ENCODE measurements at places on chromosomes 11 and 22.
A peak's percentile ranks its signal among the peaks of the same experiment; 100 is the strongest.

GRCh38 chr11:125235071-125235471, 70.5 kb downstream of the PKNOX2 start:
- DNase-seq = no peak

GRCh38 chr22:44154436-44154942, 26.2 kb upstream of the PARVG start:
- no peak for DNase-seq

DNA sequence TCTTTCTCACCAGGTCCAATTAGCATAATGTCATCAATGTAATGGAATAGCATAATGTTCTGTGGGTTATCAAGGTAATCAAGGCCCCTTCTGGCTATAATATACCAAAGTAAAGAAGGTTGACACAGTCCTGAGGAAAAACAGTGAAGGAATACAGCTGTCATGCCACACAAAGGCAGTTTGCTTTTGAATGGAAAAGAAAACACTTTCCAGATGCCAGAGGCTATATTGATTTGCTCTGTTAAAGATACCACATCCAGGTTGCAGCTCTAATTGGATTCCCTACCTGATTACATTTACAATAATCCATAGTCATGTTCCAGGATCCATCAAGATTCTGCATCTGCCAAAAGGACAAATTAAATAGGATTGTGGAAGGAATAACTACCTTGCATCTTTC, 22.3 kb upstream of the CLPB start:
- DNase-seq = no peak

- no peak for DNase-seq
Observed at GRCh38 chr22:49599039-49599438, 228.6 kb downstream of the BRD1 start.

DNA sequence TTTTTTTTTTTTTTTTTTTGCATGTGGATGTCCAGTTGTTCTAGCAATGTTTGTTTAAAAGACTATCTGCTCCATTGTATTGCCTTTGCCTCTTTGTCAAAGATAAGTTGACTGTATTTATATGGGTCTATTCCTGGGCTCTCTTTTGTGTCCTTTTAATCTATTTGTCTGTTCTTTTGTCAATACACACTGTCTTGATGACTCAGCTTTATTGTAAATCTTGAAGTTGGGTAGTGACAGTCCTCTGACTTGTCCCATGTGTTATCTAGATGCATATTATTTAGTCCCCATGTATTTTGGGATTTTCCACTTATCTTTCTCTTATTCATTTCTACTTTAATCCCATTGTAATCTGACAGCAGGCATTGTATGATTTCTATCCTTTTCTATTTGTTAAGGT, 3.3 kb downstream of the CCDC81 start:
- DNase-seq = no peak

DNA sequence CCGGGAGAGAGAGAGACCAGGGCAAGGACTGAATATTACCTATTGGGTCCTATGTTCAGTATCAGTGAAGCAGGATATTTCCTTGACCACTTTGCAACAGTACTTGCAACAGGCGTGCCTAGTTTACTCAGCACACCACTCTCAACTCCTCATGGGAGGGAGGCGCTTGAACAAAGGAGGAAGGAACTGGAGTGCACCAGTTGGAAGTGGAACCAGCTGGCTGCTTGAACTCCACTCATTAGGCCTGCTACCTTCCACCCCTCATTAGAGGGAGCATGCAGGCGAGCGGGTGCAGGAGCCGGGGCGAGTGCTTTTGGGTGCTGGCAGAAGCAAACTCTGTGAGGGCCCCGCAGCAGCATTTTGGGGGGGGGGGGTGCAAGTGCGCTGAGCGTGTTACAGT, 1369.6 kb upstream of the RAG2 start:
- DNase-seq = no peak

DNA sequence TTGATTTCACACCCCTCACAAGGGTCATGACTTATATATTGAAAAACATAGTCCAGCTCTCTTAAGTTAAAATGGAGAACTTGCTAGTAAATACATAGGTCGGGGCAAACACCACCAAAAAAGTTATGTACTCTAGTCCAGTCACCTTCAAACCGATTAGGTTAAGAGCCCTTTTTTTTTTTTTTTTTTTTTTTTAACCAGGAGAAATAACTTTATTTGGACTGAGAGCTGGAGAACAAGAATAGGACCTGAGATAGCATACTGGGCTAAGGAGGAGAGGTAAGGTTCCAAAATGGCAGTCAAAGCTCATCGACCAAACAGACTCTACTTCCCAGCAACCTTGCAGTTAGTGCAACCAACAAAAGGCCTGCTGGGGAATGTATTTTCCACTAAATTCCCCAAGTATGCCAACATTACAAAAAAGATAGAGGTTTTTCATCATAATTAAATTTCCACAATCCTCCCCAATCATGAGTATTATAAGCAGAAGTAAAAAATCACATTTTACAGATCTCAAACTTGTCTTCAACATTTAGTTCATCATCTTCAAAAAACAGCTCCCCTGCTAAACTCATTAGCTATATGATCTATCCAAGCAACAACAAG, 3.8 kb downstream of the TMEM41B start:
- DNase-seq = no peak

GRCh38 chr22:36081023-36081431, 52.4 kb upstream of the RBFOX2 start:
- DNase-seq = no peak

- DNase-seq = peak; percentile 49
Observed at GRCh38 chr11:61079416-61080150, 22.7 kb upstream of the CD5 start.

DNA sequence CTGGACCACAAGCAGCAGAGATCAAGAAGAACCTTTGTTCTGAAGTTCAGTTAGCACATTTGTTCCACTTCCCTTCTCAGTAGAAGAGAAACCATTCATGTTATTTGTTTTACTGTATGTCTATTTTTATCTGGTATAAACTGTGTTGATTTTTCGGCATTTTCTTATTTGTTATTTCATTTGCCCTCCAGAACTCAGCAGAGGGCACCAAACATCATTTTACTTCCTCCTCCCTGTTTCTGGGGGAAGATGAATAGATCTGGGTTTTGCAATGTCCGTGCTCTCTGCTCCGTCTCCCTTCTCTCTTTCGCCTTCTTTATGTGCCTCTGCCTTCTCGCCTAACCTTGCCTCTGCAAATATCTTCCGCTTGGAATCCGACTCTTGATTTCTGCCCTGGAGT, 366.9 kb downstream of the NTM start:
- DNase-seq = no peak

GRCh38 chr11:6735306-6735705, 36.5 kb downstream of the OR2AG2 start:
- DNase-seq = no peak

DNA sequence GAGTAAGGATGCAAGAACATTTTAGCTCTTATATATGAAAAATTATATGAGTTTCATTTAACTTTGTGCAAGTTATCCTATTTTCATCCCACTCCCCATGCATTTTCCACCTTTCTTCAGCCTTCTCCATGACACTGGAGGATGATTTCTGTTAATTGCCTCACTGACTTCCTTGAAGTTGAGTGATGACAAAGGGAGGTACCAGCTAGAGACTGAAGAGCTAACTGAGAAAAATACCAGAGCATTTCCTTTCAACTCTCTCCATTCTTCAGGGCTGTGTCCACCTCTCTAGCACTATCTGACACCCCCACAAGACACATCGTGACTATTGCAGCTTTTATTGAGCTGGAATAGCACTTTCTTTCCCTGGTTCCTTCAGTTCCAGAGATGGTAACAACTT, 711.6 kb upstream of the LRRC4C start:
- DNase-seq = no peak

- DNase-seq = no peak
Observed at GRCh38 chr22:38628444-38628843, 27.7 kb downstream of the FAM227A start.

DNA sequence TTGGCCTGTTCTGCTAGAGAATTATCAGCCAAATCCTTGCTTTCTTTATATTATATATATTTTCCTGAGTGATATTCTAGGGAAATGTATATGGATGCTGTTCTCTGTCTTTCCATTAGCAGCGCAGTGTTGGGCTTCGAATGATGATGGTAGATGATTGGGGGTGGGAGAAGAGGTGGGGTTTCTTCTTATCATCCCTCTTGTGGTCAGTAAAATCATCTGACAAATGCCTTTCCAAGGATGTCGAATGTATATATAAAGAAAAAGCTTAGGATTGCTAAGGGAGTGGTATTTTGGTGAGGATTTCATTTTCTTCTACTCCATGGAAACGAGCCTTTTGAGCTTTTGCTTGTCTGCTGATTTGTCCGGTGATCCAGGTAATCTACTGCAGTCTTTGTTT, 48.9 kb downstream of the ARHGEF12 start:
- DNase-seq = no peak

DNA sequence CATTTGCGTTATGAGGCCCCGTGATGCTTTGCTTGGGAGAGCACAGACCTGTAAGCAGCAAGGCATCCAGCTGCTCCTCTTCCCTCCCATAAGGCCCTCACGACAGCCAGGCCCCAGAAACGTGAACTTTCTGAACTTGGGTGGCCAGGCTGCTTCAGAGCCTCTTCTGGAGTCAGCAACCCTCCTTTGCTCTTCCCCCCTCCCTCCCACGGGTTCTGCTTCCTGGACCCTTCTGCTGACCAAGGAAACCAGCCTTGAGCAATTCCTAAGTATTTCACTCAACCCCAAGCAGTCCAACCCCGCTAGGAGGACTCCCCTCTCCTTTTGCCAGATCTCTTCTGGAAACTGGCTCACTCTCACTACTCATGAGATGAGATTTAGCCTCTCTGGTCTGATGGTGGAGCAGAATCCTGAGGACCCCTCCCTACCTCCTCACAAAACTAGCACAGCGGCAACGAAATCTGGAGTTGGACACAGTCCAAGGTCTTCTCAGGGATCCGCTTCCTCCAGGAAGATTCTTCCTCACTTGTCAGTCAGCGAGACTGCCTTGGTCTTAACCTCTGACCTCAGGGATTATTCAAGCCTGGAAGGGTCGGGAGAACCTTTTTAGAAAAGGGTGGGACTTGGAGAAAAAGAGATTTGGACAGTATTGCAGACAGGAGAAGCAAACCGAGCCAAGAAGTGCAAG, 86.2 kb downstream of the UBASH3B start:
- no peak for DNase-seq

DNA sequence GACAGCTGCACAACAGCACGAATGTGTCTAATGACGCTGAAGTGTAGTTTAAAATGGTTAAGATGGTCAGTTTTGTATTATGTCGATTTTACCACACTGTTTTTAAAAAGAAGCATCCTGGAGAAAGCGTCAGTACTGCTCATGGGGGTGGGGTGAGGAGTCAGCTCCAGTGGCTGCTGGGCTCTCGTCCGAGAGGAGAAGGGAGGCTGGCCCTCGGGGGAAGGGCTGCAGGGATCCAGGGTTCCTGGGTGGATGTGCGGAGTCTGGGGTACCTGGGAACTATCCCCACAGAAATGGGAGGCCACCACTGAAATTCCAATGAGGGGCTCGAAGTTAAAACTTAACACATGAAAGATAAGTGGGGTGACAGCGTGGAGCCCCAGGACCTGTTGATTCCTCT, 11.9 kb downstream of the C11orf21 start:
- no peak for DNase-seq

DNA sequence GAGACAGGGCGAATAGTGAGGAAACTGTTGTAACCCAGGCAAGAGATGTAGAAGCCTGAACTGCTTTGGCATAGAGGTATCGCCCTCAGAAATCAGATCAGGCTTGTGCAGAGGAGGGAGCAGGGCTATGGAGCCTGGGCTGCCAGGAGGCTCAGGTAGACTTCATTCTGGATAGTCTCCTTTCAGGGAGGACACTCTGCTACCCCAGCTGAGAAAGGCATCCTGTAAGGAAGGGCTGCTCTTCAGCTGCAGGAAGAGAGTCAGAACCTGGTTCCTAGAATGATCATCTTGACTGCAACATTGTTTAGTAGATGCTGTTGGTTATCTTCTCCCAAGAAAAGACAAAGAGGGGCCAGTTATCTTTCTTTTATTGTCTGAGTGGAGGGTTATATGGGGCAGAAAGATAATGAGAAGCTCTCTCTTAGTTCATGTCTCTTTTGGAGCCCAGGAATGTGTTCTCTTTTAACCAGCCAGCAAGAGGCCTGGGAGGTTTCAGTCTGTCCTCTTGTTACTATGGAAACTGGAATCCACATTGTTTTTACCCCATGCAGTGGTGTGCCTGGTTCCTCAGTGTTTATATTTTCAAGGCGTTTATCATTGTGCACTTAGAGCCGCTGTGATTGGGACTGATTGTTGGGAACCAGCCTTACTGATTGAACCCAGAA, 95.7 kb downstream of the STIM1 start:
- no peak for DNase-seq

DNA sequence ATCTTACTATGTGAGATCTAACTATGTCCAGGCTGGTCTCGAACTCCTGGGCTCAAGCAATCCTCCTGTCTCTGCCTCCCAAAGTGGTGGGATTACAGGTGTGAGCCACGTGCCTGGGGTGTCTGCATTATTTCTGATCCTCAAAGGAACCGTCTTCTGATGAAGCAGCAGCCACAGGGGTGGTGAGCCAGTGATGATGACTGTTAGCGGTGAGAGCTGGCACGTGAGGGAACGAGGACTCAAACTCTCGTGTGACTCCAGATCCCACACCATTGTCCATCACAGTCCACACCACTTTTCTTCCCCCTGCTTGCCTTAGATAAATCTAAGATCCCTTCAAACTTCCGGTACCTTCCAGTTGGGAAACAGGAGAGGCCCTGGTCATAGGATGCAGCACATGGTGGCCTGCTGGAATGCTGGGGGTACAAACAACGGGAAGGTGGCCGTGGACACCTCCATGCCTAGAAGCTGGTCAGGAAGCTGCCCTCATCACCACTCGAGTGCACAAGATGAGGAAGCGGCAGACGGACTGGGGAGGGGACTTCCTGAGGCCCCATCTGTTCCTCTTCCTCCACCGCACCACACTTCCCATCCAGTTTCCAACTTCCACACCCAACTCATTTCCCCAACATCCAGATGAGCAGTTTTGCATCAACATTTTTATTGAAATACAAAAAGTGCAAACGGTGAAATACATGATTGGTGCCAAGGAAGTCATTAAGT, 23.8 kb downstream of the ARHGAP1 start:
- no peak for DNase-seq

- DNase-seq = no peak
Observed at GRCh38 chr11:71211631-71212030, 40.7 kb downstream of the SHANK2 start.

DNA sequence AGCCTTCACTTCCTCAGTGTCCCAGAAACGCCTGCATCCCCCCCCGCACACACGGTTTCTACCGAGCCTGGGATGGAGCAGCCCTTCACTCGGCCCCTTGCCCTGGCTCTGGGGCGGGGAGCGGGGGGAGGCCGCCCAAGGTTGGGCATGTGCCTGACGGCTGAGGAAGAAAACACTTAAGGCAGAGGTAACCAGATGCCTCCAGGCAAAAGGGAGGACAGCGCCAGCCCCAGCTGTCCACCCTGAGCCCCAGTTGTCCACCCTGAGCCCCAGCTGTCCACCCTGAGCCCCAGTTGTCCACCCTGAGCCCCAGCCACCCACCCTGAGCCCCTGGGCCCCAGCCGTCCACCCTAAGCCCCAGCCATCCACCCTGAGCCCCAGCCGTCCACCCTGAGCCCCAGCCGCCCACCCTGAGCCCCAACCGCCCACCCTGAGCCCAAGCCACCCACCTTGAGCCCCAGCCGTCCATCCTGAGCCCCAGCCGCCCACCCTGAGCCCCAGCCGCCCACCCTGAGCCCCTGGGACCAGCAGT, 3.8 kb upstream of the TTLL8 start:
- DNase-seq = no peak
